ENCODE measurements at places on chromosomes 2 and 18.

DNA sequence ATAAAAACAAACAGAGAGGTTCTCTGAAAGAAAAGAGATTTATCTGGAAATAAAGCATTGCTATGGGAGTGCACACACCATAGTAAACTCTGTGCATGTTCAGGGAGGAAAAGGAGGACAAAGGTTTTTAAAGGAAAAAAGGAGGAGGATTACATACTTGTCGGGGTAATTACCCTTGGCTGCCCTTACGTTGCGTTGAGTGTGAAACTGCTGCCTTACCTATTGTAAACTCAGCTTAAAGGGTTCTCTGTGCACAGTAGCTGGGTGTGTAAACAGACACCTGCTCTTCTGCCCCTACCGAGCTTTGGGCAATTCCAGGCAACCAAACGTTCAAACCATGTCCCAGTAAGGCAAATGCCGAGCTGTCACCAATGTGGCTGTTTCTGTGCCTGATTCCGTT is 29.6 kb upstream of the PXDN start:
- no peak for DNase-seq

DNA sequence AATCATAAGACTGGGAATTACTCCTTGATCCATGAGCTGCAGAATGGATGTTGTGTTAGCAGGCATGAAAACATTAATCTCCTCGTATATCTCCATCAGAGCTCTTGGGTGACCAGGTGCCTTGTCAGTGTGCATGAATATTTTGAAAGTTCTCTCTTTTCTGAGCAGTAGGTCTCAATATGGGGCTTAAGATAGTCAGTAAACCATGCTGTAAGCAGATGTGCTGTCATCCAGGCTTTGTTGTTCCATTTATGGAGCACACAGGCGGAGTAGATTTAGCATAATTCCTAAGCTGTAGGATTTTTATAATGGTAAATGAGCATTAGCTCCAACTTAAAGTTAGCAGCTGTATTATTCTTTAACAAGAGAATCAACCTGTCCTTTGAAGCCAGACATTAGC is 160.3 kb downstream of the MYO1B start:
- DNase-seq = no peak

- no peak for DNase-seq
Observed at GRCh38 chr2:152162141-152162540, 13.4 kb downstream of the STAM2 start.

- no peak for DNase-seq
Observed at GRCh38 chr2:151728804-151729414, 5.4 kb downstream of the NEB start.

DNA sequence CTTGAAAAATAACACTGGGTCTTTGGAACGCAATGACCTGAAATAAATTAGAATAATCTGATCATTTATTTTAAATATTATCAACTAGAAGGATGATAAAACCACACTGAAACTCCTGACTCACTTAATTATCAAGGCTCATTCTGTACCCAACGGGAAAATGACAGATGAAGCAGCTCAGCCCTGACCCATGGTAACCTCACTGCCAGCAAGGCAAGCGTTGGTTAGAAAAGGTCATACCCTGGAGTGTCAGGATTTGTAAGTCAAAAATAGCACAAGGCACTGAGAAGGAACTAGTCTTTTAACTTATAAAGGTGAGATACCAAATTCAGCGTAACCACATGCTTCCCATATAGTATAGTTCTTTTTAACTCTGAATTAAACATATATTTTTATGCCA is 277.5 kb downstream of the ETAA1 start:
- DNase-seq = no peak

GRCh38 chr2:200399636-200400035 is 93.1 kb downstream of the SPATS2L start:
- no peak for DNase-seq

- no peak for DNase-seq
Observed at GRCh38 chr2:16196687-16197503, 256.5 kb downstream of the MYCN start.

DNA sequence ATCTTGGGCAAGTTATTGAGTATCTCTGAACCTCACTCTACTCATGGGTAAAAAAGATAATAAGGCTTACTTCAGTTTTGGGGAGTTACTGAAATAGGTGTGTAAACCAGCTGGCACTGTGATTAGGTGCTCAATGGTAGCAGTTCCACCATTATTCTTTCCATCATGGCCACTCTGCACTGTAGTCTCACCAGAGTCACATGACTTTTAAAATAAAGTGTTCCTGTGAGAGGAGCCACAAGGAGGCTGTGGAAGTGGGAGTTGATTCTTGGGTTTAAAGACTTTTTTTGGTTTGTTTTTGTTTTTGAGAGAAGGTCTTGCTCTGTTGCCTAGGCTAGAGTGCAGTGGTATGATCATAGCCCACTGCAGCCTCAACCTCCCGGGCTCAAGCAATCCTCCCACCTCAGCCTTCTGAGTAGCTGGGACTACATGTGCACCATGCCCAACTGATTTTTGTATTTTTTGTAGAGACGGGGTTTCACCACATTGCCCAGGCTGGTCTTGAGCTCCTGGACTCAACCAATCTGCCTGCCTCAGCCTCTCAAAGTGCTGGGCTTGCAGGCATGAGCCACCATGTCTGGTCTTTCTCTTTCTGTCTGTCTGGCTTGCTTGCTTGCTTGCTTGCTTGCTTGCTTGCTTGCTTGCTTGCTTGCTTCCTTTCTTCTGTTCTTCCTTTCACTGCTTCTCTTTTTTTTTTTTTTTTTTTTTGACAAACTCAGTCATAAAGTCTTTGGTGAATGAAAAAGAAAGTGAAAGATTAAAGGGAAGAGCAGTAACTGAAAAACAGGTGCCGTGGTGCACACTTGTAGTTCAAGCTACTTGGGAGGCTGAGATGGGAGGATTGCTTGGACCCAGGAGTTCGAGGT is 21.2 kb upstream of the ACVR1 start:
- no peak for DNase-seq

GRCh38 chr2:42085706-42086487 is 38.1 kb downstream of the PKDCC start:
- DNase-seq = no peak

- no peak for DNase-seq
Observed at GRCh38 chr2:37575780-37576179, 95.7 kb downstream of the CDC42EP3 start.

Measured in SHP77 treated with DMSO at 0.1 percent for 48 hours (cell line).